ENCODE measurements at places on chromosomes 5 and 9. TPM values are rescaled to one million over a fixed set of nuclear protein-coding genes. Genes with fewer than 3 reads are reported as not detected.

SPACA9 gene
- total RNA-seq, result 0.86 TPM

LCP2 gene
- 333 TPM for total RNA-seq

GRCh38 chr9:33125871-33126823 is 41.0 kb downstream of the B4GALT1 start:
- DNase-seq, result no peak
- H3K27ac ChIP-seq, result peak overlapping the region; percentile 34
- no peaks in the 10 kb centered on the region for H3K27me3 ChIP-seq
- peaks cover 52% of the 10 kb centered on the region for H3K4me1 ChIP-seq
- no peak overlapping the region for H3K4me3 ChIP-seq

GRCh38 chr9:83533296-83533695 is 4.9 kb downstream of the FRMD3 start:
- no peak for DNase-seq
- no peaks in the 10 kb centered on the region for H3K4me1 ChIP-seq
- no peak overlapping the region for H3K4me3 ChIP-seq
- H3K36me3 ChIP-seq, result no peaks in the 10 kb centered on the region

- DNase-seq, result no peak
- H3K36me3 ChIP-seq, result no peaks in the 10 kb centered on the region
- H3K4me3 ChIP-seq, result no peak overlapping the region
- no peaks in the 10 kb centered on the region for H3K27me3 ChIP-seq
Observed at GRCh38 chr5:177537389-177538361, 16.7 kb downstream of the FAM193B start.

IFNB1 gene
- not detected for total RNA-seq

- peaks cover 21% of the 10 kb centered on the region for H3K27me3 ChIP-seq
- H3K4me1 ChIP-seq, result no peaks in the 10 kb centered on the region
- H3K27ac ChIP-seq, result no peak overlapping the region
- no peaks in the 10 kb centered on the region for H3K36me3 ChIP-seq
Observed at GRCh38 chr9:84971571-84971970, 302.0 kb downstream of the NTRK2 start.

DNA sequence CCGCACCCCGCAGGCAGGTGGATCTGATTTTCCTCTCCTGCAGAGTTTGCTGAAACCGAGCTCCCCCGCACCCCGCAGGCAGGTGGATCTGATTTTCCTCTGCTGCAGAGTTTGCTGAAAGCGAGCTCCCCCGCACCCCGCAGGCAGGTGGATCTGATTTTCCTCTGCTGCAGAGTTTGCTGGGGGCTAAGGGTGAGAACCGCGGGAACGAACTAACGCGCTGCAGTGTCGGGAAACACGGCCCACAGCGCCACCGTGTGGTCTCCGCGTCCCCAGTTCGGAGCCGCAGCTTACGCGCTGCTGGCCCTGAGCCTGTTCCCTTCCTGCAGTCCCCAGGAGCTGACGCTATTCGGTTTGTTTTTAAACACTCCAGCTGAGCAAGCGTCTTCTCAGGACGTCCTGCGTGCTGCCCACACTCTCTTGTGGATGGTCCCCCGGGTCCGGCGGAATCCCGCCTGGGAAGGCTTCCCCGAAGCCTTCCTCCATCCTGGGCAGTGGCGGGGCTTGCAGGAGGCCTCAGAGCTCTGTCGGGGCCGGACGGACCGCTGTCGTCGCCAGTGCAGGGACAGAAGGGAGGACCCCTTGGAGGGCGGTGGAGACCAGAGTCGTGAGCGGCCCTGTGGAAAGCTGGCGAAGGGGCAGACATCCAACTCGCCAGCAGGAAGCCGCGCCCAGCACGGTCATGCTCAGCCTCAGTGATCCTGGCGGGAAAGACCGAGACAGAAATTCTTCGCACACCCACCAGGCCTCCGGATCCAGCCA is 121.2 kb upstream of the LPCAT1 start:
- H3K27ac ChIP-seq, result no peak overlapping the region
- peak overlapping the region; percentile 33 for H3K4me3 ChIP-seq
- DNase-seq, result peak; percentile 72
- H3K27me3 ChIP-seq, result peaks cover 46% of the 10 kb centered on the region

GRCh38 chr5:3024976-3025375 is 273.5 kb upstream of the IRX2 start:
- no peaks in the 10 kb centered on the region for H3K36me3 ChIP-seq
- H3K27me3 ChIP-seq, result no peaks in the 10 kb centered on the region
- H3K4me1 ChIP-seq, result no peaks in the 10 kb centered on the region
- DNase-seq, result no peak

DNA sequence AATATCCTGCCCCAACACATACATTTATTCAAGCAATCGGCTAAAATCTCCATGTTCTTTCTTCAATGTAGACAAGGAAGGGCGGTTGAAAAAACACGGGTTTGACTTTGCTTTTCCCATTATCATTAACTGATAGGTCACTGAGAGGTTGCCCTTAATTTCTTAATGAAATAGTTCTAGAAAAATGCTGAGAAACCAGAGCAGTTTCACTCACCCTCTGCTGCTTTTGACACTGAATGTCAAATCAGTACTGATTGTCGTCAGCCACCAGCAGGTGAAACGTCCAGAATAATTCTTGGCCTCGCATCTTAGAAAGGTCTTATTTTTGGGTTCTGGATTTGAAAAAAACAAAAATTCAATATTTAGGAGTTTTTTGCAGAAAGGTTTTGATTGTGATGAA is 8.1 kb downstream of the IL12B start:
- DNase-seq, result no peak
- H3K27me3 ChIP-seq, result peaks cover 16% of the 10 kb centered on the region

MRPL50 gene
- total RNA-seq, result 6.6 TPM

- H3K27me3 ChIP-seq, result no peaks in the 10 kb centered on the region
- no peak overlapping the region for H3K4me3 ChIP-seq
- no peak overlapping the region for H3K27ac ChIP-seq
- H3K36me3 ChIP-seq, result no peaks in the 10 kb centered on the region
- H3K4me1 ChIP-seq, result no peaks in the 10 kb centered on the region
- no peak for DNase-seq
Observed at GRCh38 chr5:152987131-152987530, 503.3 kb upstream of the GRIA1 start.

CA9 gene
- not detected for total RNA-seq

DNA sequence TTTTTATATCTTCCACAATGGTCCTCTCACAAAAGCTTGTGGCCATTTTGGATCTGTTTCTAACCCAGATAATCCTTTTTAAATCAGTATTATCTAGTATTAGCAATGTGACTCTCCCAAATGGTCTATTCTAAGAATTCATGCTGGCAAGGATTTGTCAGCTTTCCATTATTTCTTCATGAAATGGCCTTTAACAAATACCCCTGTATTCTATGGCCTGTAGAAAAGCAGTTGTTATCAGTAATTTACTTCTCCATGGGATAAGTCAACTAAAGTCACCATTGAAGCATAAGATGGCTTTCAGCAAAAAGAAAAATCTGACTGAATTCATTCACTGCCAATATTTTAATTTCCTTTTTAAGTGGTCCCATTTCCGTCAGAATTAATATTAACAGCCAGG is 346.4 kb upstream of the FAM174A start:
- H3K4me3 ChIP-seq, result no peak overlapping the region
- H3K27ac ChIP-seq, result no peak overlapping the region
- H3K27me3 ChIP-seq, result no peaks in the 10 kb centered on the region
- no peaks in the 10 kb centered on the region for H3K4me1 ChIP-seq
- no peaks in the 10 kb centered on the region for H3K36me3 ChIP-seq

ARHGEF37 gene
- 0.76 TPM for total RNA-seq

GFPT2 gene
- 2.1 TPM for total RNA-seq

- no peak overlapping the region for H3K4me3 ChIP-seq
- no peaks in the 10 kb centered on the region for H3K36me3 ChIP-seq
- H3K27me3 ChIP-seq, result peaks cover 58% of the 10 kb centered on the region
- H3K4me1 ChIP-seq, result peaks cover 2% of the 10 kb centered on the region
- no peak for DNase-seq
Observed at GRCh38 chr5:135497971-135498636, 37.7 kb downstream of the NEUROG1 start.

DNA sequence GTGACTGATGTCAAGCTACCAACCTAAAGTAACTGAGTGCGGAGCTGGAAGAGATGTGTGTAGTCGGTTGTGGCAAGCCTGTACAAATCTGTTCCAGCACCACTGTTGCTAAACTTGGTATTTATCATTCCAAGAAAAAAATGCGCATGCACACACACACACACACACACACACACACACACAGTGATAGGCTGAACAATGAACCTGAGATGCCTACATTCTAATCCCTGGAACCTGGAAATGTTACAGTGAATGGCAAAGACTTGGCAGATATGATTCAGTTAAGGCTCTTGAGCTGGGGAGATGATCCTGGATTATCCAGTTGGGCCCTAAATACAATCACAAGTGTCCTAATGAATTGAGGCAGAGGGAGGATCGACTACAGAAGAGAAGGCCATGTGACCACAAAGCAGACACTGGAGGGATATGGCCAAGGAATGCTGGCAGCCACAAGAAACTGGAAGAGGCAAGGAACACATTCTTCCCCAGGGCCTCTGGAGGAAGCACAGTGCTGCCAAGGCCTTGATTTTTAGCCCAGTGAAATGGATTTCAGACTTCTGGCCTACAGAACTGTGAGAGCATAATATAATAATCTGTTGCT is 49.7 kb upstream of the LHFPL2 start:
- H3K36me3 ChIP-seq, result no peaks in the 10 kb centered on the region
- H3K4me1 ChIP-seq, result no peaks in the 10 kb centered on the region
- no peaks in the 10 kb centered on the region for H3K27me3 ChIP-seq
- H3K4me3 ChIP-seq, result no peak overlapping the region
- H3K27ac ChIP-seq, result no peak overlapping the region

PRKACG gene
- total RNA-seq, result not detected

PLPP7 gene
- 0.17 TPM for total RNA-seq

DNA sequence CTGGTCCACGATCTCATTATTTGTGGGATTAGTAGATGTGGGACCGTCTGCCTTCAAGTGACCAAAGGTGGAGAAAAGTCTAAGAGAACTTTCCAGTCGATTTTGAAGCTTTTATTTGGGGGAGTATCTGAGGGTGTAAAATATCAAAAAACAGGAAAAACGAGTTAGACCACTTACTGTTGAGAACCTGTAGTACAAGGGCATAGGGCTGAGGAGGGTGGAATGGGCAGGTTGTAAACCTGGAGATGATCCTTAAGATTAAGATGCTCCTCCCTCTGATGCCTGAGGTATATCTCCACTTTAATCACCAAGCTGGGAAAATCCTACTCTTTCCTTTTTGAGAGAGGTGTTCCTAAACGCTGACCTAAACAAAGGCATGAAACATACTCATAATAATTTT is 32.0 kb upstream of the GTF2H2C start:
- H3K4me3 ChIP-seq, result no peak overlapping the region
- H3K27me3 ChIP-seq, result peaks cover 26% of the 10 kb centered on the region
- DNase-seq, result no peak
- H3K4me1 ChIP-seq, result no peaks in the 10 kb centered on the region
- no peak overlapping the region for H3K27ac ChIP-seq

DNA sequence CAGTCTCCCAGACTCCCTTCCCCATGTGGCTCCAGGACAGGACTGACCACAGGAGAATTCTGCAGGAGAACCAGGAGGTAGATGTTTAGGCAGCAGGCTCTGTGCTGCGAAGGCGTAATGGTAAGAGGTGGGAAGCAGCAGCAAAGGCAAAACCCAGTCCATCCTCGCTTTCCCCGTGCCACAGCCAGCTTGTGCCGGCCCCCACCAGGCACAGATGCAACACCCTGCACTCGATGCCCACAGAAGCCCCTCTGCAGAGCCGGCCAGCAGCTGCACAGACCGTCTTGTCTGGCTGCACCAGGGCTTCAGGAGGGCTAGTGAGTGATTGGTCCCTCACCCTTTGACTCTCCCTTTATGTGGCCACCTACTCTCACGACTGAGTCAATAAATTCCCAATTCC is 28.0 kb downstream of the ANKS6 start:
- H3K4me1 ChIP-seq, result no peaks in the 10 kb centered on the region
- H3K36me3 ChIP-seq, result peaks cover 15% of the 10 kb centered on the region
- H3K27ac ChIP-seq, result no peak overlapping the region
- H3K27me3 ChIP-seq, result no peaks in the 10 kb centered on the region
- no peak for DNase-seq

RANBP17 gene
- total RNA-seq, result not detected

EFNA5 gene
- total RNA-seq, result not detected

DNA sequence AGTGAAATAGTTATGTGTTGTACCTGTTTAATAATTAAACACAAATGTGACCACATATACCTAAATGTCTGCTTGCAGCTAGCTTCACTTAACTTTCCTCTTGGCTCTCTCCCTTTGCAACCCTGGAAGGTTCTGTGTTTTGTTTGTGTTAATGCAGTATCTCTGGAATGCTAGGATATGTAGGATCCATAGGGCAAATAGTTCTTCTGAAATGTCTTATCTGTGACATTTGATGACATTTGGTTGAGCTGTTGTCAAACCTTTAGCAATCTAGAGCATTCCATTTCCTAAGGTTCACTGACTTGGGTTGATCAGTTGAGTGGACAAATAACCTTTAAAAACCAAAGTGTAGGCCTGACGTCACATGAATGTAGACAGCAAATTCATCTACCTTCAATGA is 21.8 kb downstream of the CTNNA1 start:
- no peak for DNase-seq
- H3K36me3 ChIP-seq, result no peaks in the 10 kb centered on the region

- H3K4me3 ChIP-seq, result no peak overlapping the region
- peaks cover 2% of the 10 kb centered on the region for H3K36me3 ChIP-seq
- DNase-seq, result no peak
- peaks cover 12% of the 10 kb centered on the region for H3K4me1 ChIP-seq
- no peak overlapping the region for H3K27ac ChIP-seq
Observed at GRCh38 chr5:180665682-180666404, 16.4 kb upstream of the FLT4 start.

GRCh38 chr5:173736374-173736773 is 119.9 kb upstream of the BOD1 start:
- DNase-seq, result no peak

DNA sequence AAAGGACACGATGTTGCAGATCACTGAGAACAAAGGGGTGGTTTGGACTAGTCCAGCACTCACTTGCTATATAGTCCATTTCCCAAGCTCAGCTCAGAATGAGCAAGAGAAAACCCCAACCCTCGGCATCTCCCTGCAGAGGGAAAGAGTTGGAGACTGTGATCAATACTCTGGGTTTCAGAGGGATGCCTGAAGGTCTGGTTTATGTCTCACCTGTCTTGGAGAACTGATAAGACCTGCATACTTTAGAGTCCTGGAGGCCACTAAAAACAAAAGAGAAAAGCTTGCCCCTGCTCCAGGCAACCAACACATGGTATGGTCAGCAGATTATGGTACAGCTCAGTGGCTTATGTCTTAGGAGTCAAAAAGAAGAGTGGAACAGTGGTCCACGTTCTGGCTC is 1006.9 kb downstream of the CDH9 start:
- H3K36me3 ChIP-seq, result no peaks in the 10 kb centered on the region
- H3K4me1 ChIP-seq, result no peaks in the 10 kb centered on the region
- H3K27ac ChIP-seq, result no peak overlapping the region
- no peaks in the 10 kb centered on the region for H3K27me3 ChIP-seq
- no peak overlapping the region for H3K4me3 ChIP-seq

OR1Q1 gene
- total RNA-seq, result 0.96 TPM

DNA sequence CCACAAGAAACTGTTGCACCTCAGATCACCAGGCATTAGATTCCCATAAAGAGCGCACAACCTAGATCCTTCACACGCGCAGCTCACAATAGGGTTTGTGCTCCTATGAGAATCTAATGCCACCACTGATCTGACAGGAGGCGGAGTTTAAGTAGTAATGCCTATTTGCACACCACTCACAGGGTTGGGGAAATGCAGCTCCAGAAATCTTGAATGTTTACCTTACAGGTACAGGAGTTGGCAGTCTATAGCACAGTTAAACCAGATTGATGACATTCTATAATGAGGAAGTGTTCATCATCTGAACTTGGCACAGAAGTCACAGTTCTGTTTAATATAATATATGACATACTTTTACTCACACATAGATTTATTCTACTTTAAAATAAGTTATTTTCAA is 732.2 kb upstream of the ZNF608 start:
- H3K4me3 ChIP-seq, result no peak overlapping the region
- H3K4me1 ChIP-seq, result no peaks in the 10 kb centered on the region
- no peak for DNase-seq
- H3K36me3 ChIP-seq, result no peaks in the 10 kb centered on the region
- H3K27ac ChIP-seq, result no peak overlapping the region

WWC1 gene
- total RNA-seq, result 5.4 TPM

Measured in T-helper 17 cell (primary cell).